ENCODE measurements at places on chromosomes 5 and 9. TPM values are rescaled to one million over a fixed set of nuclear protein-coding genes. Genes with fewer than 3 reads are reported as not detected.

DNA sequence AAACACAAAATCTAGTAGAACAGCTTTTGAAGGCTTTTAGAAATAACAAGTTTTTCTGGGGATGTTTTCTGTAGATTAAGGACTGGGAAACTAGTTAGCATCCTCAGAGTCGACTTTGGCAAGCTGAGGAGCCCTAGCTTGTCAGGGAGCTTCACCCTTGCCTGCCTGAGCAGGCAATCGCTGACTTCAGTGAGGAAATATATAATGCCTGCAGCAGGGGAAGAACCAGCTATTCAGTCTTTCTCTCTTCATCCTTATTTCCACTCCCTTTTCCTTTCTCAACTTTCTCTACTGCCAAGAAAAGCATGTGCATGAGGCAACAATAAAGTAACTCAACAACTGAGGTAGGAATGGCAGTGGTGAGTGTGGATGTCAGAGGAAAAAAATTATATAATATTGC is 54.7 kb downstream of the PLK2 start:
- DNase-seq, result no peak

DNA sequence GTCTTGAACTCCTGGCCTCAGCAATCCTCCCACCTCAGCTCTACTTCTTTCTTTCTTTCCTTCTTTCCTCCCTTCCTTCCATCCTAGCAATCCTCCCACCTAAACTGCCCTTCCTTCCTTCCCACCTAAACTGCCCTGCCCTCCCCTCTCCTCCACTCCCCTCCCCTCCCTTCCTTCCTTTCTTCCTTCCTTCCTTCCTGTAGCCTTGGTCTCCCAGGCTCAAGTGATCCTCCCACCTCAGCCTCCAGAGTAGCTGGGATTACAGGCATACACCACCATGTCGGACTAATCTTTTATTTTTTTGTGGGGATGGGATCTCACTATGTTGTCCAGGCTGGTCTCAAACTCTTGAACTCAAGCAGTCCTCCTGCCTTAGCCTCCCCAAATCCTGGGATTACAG is 65.8 kb downstream of the NFIB start:
- DNase-seq, result no peak

DNA sequence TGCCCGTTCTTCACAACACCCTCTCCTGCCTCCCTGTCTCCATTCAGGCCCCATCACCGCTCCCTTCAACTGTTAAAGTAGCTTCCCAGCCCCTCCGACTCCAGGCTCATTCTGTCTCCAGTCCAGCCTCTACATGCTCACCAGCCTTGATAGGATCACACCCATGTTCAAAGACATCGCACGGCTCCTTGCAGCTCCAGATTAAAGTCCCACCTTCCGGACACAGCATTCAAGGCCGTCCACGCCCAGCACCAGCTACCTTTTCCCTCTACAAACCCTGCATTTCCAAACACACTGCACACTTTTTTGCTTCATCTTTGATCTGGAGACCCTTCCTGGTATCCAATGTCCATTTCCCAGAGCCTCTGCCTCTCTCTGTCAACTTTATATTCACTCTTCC is 6.4 kb downstream of the GABBR2 start:
- no peak for DNase-seq

DNA sequence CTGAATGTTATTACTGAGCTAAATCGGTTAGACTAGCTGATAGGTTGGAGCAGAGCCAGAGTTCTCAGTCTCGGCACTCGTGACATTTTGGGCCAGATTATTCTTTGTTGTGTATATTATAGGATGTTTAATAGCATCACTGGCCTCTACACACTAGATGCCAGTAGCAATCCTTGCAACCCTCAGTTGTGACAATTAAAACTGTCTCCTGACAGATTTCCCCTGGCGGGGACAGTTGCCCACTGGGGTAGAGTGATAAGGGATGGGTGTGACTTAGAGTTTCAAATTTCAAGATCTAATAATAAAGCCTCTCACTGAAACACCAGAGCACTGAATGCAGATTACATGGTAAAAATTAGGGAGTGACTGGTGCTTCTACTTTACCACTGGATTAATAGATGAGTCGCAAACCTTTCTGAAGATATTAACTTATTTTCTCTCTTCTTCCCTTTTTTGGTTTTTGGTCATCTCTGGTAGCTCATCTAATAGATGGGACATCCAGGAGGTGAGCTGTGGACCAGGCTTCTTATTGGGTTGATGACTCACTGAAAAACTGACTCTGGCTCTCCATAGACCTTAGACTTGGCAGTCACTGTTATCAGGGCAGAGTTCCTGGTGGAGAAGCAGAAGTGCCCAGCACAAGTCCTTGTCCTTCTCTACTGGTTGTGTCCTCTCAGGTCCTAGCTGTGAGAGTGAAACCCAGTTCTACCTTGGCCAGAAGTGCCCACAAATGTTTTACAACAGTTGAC is 150.3 kb downstream of the UNC13B start:
- DNase-seq, result no peak

DNA sequence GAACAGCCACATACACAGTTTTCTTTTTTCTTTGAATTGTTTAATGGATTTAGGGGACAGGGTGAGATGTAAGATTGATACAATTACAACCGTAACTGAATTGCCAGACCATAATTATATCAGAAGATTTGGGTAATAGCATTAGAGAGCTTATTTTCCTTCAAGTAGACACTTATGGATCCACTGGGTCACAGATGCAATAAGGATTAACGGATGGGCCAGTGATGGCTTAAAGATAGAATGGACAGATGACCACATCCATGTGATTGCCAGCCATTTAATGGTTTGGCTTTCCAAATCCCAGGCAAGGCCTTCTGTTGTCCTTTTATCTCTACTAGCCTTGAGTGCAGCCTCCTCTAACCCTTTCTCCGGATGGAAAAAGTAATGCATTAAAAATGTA is 94.7 kb upstream of the NUDT12 start:
- DNase-seq, result no peak

OR1J2 gene
- not detected for total RNA-seq

GRCh38 chr5:69368458-69369339 is 621 bp downstream of the AK6 start:
- peak; percentile 55 for DNase-seq

GRCh38 chr5:61289669-61290306 is 42.3 kb upstream of the ZSWIM6 start:
- DNase-seq, result no peak

DNA sequence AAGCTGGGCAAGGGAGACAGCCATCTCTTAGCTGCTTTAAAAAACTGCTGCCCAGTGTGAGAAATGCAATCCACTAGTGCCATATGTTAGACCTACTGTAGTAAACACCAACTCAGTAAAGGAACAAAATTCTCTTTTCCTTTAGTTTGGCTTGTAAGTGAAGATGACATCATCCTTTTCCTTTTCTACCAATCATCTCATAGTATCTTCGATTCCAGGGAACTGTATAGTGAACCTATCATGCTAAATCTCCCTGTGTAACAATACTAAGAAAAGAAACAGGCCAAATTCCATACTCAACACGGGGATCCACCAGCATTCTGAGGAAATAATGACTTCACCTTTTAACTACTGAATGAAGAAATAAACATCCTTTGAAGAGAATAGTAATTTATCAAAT is 100.1 kb downstream of the RAPGEF6 start:
- peak; percentile 80 for DNase-seq

TNFSF15 gene
- not detected for total RNA-seq

DNA sequence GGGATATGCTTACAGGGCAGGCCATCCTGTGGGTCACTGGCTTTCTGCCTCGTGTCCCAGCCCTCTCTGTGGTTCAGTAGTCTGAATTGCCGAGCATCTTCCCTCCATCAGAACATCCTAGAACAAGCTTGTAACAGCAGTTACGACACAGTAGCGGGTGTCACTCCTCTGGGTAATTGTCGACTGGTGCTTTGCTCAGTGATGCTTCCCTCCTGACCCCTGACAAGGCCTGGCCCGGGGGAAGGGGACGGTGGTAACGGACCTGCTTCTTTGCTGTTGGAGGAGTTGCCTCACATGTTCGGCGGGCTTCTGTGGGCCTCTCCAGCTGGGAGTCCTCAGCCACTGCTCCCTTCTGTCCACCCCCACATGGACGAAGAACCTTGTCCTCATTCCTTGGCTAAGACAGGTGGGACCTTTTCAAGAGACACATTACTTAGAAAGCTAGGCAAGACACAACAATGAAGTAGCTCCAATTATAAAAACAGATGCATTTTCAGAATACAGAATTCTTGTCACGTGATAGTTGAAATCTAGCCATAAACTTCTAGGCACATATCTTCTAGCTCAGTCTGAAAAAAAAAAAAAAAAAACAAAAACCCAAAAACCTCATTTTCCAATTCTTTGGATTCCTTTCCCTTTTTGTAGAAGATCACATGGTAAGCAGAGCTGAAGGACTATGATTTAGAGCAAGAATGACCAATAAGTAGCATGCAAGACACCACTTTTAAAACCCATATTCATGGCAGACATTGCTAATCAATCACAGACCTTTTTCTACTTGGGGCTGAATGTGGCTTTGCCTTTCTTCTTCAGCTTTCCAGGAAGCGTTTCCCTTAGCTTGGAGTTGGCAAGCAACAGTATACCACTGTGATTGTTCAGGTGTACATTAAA is 25.0 kb downstream of the HMCN2 start:
- no peak for DNase-seq

GRCh38 chr5:123035360-123035917 is 1.1 kb downstream of the PPIC start:
- DNase-seq, result peak; percentile 8

- DNase-seq, result no peak
Observed at GRCh38 chr5:119327018-119327417, 28.8 kb upstream of the TNFAIP8 start.

GRCh38 chr9:127277770-127278169 is 13.2 kb downstream of the GARNL3 start:
- peak; percentile 54 for DNase-seq

DNA sequence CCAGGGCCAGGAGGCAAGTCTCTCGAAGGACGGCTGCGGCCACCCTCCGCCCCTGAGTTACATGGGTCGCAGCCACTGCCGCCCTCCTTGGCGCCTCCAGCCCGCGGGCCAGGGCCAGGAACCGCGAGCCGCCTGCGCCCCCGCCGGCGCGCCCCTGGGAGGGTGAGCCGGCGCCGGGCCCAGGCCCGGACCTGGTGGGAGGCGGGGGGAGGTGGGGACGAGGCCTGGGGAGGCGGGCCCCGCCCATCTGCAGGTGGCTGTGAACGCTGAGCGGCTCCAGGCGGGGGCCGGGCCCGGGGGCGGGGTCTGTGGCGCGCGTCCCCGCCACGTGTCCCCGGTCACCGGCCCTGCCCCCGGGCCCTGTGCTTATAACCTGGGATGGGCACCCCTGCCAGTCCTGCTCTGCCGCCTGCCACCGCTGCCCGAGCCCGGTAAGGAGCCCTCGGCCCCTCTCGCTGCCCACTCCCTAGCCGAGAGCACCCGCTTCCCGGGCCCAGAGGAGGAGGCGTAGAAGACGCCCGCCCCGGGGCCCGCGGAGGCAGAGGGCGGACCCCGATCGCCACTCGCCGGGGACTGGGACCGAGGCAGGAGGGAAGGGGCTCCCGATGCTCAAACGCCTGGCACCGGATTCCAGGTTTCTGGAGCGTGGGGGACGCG is at the start of gene ASS1:
TSS of gene ASS1 (plus strand) at position 397 of the 657 bp plus-strand sequence. CDS start 7,268 bp downstream, outside the sequence.
- DNase-seq, result peak; percentile 21

- no peak for DNase-seq
Observed at GRCh38 chr9:86487838-86488233, 133.6 kb upstream of the TUT7 start.

DNA sequence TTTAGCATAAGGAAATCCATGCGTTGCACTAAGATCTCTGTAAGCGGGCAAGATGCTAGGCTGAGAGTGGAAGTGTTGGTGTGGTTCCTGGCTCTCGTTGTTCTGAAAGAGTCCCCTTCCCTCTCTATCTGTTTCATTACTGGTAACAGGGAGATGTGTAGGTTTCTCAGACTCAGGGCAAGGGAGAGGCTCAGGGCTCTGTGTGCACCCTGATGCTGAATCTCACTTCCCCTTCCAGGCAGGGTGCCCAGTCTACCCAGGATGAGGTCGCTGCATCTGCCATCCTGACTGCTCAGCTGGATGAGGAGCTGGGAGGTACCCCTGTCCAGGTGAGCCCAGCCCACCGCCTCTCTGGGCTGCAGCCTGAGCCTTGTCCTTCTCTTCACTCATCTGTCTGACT is 45.7 kb downstream of the STOM start:
- no peak for DNase-seq

FAM193B gene
- total RNA-seq, result 45.3 TPM

- no peak for DNase-seq
Observed at GRCh38 chr5:132265336-132266030, 8.0 kb downstream of the PDLIM4 start.

Data from G401 (cell line).